Epithelial cell of proximal tubule (primary cell): ENCODE measurements at places on chromosomes 11 and 22. TPM values are rescaled to one million over a fixed set of nuclear protein-coding genes. Genes with fewer than 3 reads are reported as not detected.

Gene ALG12
- 16.4 and 24.5 TPM in 2 replicates for total RNA-seq

Gene KRTAP5-7
- total RNA-seq = not detected in 2 replicates

Gene MMP1
- total RNA-seq = 2.7 and 3.8 TPM in 2 replicates

Gene E2F8
- 6.9 and 10.5 TPM in 2 replicates for total RNA-seq

Gene GGA1
- 43.8 and 49.6 TPM in 2 replicates for total RNA-seq

Gene SCGB1C1
- total RNA-seq = not detected in 2 replicates

Gene NAALAD2
- 0.23 and 0.43 TPM in 2 replicates for total RNA-seq

Gene C22orf31
- not detected in 2 replicates for total RNA-seq

Gene DEFB131B
- total RNA-seq = not detected in 2 replicates

Gene GALNT18
- total RNA-seq = 7.0 and 7.8 TPM in 2 replicates

Gene SLC5A1
- total RNA-seq = not detected in 2 replicates

Gene DRICH1
- total RNA-seq = not detected in 2 replicates

Gene MAPK8IP1
- total RNA-seq = 10.1 and 11.1 TPM in 2 replicates

Gene IGF2
- total RNA-seq = 6.9 and 11.7 TPM in 2 replicates

DNA sequence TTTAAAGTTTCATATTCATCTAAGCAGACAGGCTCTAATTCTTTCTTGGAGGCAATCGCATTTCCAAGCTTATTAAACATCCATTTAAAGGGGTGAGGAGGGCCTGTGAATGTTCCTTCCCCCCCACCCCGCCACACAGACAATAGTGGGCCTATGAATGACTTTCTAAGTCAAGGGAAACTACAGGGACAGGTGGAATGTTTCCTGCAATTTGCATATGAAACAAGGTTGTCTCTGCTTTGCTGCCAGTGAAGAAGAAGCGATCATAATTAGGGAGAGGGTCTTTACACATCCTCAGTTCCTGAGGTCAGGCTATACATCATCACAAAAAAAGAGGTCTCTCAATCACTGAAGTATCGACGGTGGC, 127.9 kb upstream of the OPCML start:
- DNase-seq = no peak

DNA sequence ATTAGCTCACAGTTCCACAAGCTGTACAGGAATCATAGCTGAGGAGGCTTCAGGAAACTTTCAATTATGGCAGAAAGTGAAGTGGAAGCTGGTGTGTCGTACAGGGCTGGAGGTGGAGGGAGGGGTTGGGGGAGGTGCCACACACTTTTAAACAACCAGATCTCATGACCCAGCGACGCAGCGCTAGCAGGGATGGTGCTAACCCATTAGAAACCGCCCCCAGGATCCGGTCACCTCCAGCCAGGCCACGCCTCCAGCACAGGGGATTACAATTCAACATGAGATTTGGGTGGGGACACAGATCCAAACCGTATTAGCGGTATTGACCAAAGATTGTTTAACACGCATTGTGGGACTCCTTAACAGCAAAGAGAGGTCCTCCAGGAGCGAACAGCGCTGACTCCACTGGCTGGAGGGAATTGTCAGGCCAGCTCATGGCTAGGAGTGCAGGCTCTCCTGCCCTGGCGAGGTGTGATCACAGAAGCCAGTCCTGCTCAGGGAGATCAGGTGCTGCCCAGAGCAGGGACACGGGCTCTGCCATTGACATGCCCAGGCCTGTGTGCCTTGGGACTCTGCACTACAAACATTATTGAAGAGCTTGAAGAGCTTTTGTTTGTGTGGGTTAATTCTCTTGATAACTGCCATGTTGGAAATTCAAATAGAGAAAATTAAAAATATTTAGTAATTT, 215.3 kb downstream of the TBC1D22A start:
- no peak for DNase-seq

GRCh38 chr22:22167791-22168189, 76.8 kb upstream of the VPREB1 start:
- DNase-seq = no peak

DNA sequence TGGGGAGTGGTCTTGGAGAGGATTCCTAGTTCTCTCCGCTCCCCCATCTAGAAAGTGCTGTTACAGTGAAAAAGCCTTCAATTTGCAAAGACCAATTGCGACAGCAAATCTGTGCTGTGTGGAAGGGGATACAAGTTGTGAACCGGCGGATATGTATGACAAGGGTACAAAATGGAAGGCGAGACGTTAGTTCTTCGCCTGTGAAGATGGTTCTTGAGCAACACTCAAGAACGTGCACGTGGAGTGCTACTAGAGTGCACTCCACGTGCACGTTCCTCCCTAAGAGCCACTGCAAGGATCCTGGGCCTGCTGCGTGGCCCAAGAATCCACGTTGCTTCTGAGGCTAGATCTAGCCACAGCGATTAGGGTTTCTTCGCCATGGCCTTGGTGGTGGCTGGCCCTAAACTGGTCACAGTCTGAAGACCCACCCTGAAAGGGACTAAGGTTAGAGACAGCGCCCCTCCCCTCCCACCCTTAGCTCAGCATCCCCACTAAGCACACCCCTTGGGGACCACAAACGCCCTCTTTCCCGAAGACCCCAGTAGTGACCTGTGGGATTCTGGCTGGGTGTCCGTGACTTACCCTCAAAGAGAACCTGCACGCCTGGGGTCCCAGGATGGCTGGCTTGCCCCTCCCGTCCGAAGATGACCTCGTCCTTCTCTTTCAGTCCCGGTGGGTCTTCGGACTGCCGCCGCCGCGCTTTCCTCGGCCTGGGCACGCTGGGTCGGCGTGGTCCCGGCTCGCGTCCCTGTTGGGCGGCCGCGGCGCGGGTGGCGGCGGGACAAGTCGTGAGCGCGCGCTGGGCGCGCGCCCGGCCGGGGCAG, 519 bp upstream of the PDE3B start:
- DNase-seq = no peak

GRCh38 chr11:31199378-31199777, 170.2 kb downstream of the DCDC1 start:
- DNase-seq = peak; percentile 36

DNA sequence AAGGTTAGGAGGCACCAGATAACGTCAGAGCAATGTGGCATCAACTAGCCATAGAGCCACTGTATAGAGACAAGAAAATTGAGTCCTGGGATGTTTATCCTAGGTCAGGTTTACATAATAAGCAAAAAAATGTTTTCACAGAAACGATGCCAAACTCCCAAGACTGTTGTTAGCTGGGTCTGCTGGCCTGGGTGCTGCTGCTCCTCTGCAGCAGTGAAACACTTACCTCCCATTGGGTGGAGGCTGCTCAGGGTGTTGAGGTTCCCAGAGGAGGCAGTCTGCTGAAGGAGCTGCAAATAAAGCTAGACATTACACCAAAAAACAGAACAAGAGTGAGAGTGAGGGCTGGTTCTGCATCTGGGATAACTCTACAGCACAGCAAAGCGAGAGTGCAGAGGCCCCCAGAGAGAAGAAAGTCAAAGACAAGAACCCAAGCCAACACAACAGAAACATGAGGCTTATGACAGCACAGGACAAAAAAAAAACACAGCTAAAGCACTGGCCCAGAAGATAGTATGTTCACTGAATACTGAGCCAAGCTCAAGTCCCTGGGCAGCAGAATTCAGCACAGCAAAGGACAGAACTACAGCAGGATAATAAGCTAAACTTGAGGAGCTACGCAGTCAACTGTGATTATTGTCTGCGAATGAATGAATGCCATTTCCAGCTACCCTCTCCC, 29.9 kb upstream of the RAPSN start:
- DNase-seq = no peak

DNA sequence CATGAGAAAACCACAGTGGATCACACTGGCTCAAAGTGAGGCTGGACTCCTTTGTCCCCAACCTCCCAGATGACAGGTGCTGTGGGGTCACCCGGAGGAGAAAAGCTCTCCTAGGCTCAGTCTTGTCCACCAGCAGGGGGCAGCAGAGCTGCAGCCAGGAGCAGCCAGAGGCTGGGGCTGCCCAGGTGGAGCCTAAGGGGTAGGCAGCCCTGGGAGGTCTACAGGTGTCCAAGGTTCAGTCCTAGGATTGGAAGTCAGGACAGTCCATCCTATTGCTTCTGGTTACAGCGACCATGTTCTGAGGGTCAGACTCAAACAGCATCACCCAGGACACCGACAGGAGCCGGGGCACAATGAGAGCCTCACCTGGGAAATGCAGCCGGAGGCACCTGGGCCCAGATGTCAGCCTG, 77.6 kb upstream of the IGLL5 start:
- no peak for DNase-seq

DNA sequence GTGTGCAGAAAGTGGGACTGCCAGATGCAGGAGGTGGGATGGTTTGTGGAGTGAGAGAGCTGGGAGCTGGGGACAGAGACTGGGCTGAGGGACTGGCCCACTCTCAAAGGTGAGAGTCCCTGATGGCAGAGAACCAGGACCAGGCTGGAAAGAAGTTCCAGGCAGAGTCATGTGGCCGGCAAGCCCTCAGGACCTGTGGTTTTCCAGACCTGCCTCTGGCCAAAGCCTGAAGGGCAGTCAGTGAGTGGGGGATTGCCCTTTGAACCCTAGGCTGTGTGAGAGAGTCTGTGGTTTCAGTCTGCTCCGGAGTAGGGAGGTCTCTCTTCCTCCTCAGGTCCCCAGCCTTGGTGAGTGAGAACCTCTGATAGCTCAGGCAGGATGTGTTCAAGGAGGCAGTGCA, 17.0 kb downstream of the KCNC1 start:
- no peak for DNase-seq

DNA sequence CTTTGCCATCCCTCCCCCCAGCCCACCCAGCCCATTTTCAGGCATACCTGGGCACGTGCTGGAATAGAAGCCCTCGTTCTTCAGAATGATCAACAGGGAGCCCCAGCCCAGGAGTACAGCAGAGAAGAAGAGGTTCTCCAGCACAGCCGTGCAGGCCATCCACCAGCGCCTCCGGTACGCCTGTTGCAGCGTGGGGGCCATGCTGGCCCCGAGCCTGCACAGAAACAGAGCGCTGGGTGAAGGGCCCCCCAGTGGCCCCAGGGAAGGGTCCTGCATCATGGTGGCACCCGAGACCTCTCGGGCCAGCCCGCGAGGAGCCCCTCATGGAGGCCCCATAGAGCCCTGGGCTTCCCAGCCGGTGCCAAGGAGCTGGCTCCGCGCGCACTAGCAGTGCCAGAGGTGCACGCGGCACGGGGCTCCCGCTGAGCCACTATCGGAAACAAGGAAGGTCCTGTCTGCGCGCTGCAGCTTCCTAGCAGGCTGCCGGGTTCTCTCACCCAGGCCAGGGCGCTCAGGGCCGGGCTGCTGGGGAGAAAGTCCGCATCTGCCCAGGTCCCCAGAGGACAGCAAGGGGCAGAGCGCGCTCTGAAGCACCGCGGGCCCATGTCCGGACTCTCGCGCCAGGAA, 1.5 kb downstream of the SLC43A1 start:
- no peak for DNase-seq

GRCh38 chr11:19323502-19323901, 82.8 kb upstream of the E2F8 start:
- no peak for DNase-seq

GRCh38 chr11:8067929-8068575, 13.0 kb upstream of the TUB start:
- DNase-seq = no peak

- DNase-seq = no peak
These were observed 336.0 kb downstream of the CADM1 start for GRCh38 chr11:115168229-115168671.

GRCh38 chr11:75428281-75428724, 4.7 kb downstream of the KLHL35 start:
- DNase-seq = peak; percentile 45

GRCh38 chr22:22487869-22488597, 20.5 kb downstream of the ZNF280B start:
- no peak for DNase-seq

DNA sequence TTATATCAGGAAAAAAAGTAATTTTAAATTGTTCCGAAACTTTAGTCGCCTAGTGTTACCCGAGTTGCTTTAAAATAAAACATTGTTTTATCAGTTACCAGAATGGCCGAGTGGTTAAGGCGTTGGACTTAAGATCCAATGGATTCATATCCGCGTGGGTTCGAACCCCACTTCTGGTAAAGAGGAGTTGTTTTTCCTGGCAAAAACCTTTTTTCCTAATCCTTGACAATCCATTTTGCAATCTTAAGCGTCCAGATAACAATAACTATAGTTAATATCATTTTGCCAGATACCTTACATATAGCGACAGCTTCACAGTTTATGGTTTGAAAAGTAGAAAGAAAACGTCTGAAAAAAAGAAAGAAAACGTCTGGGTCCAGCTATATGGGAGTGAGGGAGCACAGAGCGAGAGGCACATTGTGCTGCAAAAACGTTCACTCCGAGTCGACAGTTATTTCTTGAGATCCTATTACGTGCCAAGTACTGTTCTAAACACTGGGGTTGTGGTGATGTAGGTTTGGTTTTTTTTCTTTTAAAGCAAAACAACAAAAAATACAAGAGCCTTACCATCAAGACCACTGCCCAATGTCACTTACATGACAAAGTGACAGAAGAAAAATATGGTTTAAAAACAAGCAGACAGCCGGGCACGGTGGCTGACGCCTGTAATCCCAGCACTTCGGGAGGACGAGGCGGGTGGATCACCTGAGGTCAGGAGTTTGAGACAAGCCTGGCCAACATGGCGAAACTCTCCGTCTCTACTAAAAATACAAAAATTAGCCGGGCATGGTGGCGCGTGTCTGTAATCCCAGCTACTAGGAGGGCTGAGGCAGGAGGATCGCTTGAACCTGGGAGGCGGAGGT, 40.6 kb downstream of the OR4D9 start:
- DNase-seq = no peak

DNA sequence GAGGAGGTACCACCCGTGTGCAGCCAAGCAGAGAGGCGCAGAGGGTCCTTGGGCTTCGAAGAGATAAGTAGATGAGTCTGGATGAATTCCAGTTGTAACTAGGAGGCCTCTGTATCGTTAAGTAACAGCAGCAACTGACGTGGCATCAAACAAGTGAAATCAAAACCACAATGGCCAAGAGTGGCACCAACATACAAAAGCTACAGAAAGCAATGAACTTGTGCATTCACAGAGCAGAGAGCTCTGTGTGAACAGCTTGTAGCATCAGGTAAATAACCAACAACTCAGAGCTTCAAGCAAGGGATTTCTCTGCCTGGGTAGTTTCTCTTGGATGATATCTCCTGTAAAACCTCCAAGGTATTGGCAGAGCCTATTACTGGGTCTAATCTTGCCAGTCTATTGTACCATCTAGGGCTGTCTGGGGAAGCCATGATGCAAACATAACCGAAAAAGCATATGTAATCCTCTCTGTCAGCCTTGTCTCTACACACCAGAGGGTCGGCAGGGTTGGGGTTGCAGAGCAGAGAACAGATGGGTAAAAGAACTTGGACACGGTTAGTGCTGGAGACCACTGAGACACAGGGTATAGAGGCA, 83.1 kb upstream of the USP47 start:
- no peak for DNase-seq

- DNase-seq = no peak
These were observed 290.2 kb downstream of the SWAP70 start for GRCh38 chr11:9953994-9954626.

GRCh38 chr11:1964955-1965354, 17.8 kb downstream of the MRPL23 start:
- DNase-seq = no peak

GRCh38 chr11:120179057-120179672, 31.7 kb upstream of the OAF start:
- DNase-seq = no peak

GRCh38 chr22:17120281-17120680, 879 bp downstream of the TMEM121B start:
- no peak for DNase-seq

GRCh38 chr22:30224161-30224857, 22.2 kb downstream of the LIF start:
- no peak for DNase-seq

GRCh38 chr22:48891688-48892577, 935.7 kb downstream of the BRD1 start:
- no peak for DNase-seq

GRCh38 chr11:72234920-72235319, 9.1 kb downstream of the PHOX2A start:
- DNase-seq = no peak
